CD8-positive, alpha-beta memory T cell (primary cell): ENCODE measurements at places on chromosomes 13 and 19.

GRCh38 chr19:10913716-10914340 is 14.6 kb downstream of the YIPF2 start:
- no peak for DNase-seq

GRCh38 chr13:75635101-75635827 is 866 bp upstream of the LMO7 start:
- peak; percentile 26 for DNase-seq

GRCh38 chr13:107205318-107206104 is 637.6 kb upstream of the ARGLU1 start:
- peak; percentile 36 for DNase-seq

- DNase-seq, result no peak
Observed at GRCh38 chr13:24110011-24110410, 50.5 kb upstream of the SPATA13 start.

DNA sequence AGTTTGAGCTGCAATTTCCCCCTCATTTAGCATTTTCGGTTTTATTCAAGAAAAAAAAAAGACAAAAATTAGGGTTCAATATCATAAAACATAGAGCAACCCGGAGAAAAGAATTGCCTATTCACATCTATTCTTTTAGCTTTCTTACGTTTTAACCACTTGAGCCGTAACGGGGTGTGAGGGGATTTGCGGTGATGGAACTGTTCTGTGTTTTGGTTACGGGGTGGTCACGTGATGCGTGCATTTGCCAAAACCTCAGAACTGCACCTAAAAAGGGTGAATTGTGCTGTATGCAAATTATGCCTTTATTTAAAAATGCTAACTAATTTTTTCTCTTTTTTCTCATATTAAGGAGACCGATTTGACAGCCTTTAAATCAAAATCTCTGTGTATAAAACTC is 22.1 kb downstream of the CLEC11A start:
- no peak for DNase-seq

GRCh38 chr19:21789466-21790085 is 22.2 kb upstream of the ZNF100 start:
- DNase-seq, result no peak

DNA sequence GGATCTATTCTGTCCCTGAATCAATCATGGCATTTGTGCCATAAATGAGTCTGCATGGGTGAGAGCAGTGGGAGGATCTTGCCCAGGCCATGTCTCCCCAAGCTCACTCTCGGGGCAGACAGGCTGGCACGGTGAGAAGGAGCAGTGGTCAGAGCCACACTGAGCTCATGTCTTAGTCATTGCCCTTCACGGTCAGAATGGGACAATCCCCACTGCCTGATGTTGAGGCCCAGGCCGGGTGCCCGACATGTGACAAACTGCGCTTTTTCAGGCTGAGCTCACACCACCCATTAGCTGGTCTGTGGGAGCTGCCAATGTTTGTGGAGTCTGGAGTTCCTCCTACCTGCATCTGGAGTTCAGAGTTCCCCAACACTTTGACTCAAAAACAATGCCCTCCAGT is 481.9 kb downstream of the COG6 start:
- DNase-seq, result no peak

- no peak for DNase-seq
Observed at GRCh38 chr13:97844151-97844550, 109.3 kb upstream of the IPO5 start.

GRCh38 chr19:9847087-9847671 is 12.1 kb downstream of the PIN1 start:
- DNase-seq, result no peak

- DNase-seq, result no peak
Observed at GRCh38 chr13:19685034-19685433, 51.6 kb downstream of the MPHOSPH8 start.

- no peak for DNase-seq
Observed at GRCh38 chr19:35872180-35872579, 3.8 kb downstream of the APLP1 start.

DNA sequence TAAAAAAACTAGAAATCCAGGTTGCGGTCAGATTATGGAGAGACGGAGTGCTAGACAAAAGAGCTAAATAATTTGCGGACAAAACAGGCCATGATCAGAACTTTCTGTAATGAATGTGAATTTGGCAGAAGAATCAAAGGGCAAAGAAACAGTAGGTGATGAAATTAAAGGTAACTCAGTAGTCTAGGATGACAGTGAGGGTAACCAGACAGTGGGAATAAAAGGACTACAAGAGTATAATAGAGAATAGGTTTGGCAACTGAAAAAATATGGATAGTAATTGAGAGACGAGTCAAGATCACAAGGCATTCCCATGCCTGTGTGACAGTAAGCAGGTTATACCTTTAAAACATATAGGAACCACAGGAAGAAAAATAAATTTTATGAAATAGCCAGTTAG is 35.9 kb downstream of the CAB39L start:
- DNase-seq, result no peak

DNA sequence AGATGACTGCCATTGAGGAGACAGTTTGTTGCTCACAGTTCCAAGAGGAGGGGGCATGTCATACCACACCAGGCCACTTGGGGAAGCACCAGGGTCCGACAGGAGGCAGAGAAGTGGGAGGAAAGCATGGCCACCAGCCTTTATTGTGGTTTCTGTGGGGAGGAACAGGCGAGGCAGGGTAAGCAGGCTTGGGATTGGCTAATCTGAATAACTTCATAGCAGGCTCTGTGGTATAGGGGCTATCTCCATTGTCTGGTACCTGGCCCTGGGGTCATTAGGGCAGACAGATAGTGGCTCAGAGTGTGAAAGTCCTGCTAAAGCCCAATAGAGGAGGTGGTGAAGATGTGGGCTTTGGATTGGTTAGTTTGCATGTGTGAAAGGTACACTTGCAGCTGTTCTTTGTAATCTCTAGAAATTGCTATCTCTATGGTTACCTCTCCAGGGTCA is 35.5 kb downstream of the CBY2 start:
- no peak for DNase-seq

GRCh38 chr13:26254583-26255111 is 718 bp downstream of the CDK8 start:
- DNase-seq, result peak; percentile 65

DNA sequence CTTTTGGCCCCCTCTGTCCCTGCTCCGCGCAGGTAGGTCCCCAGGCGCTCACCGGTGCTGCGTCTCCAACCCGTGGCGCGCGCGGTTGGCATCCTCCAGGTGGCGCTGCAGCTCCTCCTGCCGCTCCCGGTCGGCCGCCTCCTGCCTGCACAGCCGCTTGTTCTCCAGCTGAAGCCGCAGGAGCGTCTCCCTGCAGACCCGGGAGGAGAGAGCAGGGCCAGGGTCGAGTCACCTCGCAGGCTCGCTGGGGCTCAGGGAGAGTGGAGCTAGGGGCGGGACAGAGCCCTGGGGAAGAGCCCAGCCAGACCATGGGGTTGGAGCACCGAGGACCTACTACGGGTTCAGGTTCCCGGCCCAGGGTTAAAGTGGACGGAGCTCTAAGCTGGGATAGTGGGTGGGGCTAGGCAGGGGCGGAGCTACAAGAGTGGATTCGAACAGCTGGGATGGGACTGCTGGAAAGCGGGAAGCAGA is 9.3 kb downstream of the HOOK2 start:
- peak; percentile 84 for DNase-seq

GRCh38 chr13:41520016-41520659 is 62.8 kb downstream of the RGCC start:
- DNase-seq, result no peak

DNA sequence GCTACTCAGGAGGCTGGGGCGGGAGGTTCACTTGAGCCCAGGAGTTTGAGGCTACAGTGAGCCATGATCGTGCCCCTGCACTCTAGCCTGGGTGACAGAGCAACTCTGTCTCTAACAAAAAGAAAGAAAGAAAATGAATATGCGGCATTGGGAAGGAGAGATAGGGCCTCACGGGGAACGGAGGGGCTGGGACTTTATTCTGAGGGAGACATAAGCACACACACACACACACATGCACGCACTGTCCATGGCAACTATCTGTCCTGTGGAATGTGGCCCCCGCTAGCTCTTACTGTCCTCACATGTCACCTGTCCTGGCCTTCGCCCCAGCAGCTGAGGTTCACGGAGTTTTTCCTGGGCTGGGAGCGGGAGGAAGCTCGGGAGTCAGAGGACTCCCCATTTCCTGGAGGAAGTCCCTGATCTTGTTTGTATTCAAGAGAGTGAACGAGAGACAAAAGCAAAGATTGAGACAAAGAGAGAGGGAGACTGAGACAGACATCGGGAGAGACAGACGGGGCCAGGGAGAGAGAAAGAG is 654 bp downstream of the STAP2 start:
- no peak for DNase-seq

GRCh38 chr13:50844084-50844875 is 788 bp upstream of the DLEU7 start:
- no peak for DNase-seq

GRCh38 chr13:113840541-113841352 is 23.1 kb downstream of the GAS6 start:
- DNase-seq, result no peak

DNA sequence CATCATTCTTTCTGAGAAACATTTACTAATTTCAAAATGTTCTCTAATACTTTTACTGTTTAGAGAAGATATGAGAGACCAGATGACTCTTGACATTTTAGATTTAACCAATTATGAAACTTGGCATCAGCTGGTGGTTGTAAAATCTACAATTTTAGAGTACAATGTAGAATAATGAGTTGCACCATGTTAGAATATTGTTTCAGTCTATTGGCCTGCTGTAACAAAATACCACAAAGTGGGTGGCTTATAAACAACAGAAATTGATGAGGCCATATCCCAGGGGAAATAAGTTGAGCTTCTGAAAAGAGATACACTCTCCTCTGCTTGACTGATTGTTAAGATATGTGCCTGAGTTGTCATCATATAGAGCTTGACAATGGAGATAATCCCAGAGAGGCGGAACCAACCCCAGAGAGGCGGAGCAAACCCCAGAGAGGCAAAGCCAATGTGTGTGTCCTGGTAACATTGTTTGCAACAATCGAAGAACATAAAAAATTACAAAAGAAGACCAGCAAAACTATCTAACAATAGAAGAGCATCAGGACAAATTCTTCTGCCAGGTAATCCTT is 373.0 kb upstream of the SLITRK1 start:
- no peak for DNase-seq

GRCh38 chr19:51503286-51503817 is 1.8 kb upstream of the SIGLEC12 start:
- no peak for DNase-seq

GRCh38 chr19:6381030-6381750 is 5.5 kb upstream of the PSPN start:
- no peak for DNase-seq

DNA sequence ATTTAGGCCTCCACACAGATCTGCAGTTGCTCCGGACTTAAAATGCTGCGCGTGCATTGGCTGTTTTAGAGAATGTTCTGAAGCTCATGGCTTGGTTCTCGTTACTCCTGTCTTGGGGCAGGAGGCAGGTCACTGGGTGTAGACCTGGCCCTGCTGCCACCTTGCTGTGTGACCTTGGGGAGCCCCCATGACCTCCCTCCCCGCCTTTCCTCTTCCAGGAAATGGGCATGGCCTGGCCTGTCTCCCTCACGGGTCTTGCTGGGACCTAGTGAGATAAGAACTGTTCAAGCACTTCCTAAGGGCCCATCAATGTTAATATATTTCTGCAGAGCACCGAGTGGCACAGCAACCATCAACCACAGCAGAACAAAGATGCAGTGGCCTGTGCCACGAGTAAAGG is 49.4 kb downstream of the KLF2 start:
- DNase-seq, result no peak

DNA sequence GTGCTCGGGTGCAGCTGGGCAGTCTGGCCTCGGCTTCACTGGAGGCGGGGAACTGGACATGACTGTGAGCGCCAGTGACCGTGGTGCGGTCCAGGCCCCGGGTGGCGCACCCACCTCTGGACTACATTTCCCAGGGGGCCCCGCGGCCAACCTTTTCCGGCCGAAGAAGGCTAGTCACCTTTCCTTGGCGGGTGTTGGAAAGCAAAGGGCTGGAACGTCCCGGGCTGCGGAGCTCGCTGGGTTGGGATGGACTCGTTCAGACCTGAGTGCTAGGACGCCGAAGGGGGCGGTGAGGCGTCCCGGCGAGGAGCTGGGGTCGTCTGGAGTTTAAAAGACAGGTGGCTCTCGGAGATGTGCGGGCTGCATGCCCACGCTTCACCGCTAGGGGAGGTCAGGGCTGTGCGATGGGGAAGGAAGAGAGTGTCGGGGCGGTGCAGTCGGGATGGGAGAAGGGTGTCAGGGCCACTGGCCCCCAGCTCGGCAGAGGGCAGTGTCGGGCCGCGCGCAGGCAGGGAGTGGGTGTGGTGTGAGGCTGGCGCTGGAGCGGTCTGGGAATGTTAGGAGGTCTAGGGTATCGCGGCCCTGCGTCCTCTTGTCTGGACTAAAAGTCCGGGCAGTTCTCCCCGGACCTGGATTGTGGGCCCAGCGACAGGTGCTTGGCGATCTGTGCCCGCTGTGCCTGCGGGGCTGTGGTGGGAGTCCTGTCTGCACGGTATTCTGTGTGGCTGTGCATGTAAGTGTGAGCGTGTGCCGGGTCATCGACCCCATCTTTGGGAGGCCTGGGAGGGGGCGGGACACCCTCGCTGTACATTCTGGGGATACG is 57.1 kb downstream of the ZNF568 start:
- DNase-seq, result peak; percentile 78

DNA sequence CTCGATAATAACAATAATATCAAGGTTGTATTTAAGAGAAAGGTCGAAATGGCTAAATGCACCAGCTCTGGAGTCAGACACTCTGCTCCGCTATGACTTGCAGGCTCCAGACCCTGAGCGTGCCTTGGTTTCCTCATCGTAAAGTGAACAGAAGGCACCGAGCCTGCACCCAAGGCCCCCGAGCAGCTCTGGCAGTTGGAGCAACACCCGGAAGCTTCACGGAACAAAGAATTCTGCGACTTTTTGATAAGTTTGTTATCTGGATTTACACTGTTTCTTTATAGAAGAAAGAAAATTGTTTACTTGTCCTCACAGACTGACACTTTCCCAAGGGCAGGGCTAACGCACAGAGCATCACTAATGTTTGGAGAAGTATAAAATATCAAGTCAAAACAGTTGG is 4.4 kb downstream of the GRTP1 start:
- DNase-seq, result no peak

- DNase-seq, result no peak
Observed at GRCh38 chr19:3512562-3513228, 6.6 kb downstream of the FZR1 start.

DNA sequence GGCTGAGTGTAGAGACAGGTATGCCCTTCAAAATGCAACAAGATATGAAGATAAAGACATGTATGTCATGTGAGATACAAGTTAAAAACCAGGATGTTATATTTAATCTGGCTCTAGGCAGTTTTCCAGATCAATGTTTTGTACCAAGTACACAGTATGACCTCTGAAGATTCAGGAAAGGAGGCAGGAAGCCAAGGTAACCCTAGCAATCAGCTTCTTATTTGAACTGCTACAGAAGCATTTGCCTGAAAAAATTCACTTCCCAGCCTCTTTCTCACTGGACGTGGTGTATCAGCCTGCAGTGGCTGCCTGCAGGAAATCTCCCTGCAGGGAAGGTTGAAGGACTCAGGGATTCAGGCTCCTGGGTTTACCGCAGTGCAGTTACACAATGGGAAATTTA is 24.1 kb downstream of the OLFM4 start:
- DNase-seq, result no peak
